Diencephalon (tissue), 1 donor: ENCODE measurements at places on chromosomes 2 and 18. TPM values are rescaled to one million over a fixed set of nuclear protein-coding genes. Genes with fewer than 3 reads are reported as not detected.

CRYBA2 gene
- not detected for total RNA-seq

CNDP1 gene
- 0.23 TPM for total RNA-seq

L3MBTL4 gene
- total RNA-seq: 19.8 TPM

SPATS2L gene
- total RNA-seq: 80.5 TPM

NAT8 gene
- not detected for total RNA-seq

CKAP2L gene
- total RNA-seq: 4.2 TPM

PIK3C3 gene
- total RNA-seq: 66.7 TPM

BMP10 gene
- not detected for total RNA-seq

KCNG3 gene
- total RNA-seq: 2.8 TPM
